ENCODE measurements at places on chromosomes 3 and 15.

GRCh38 chr15:68484696-68485400 lies 52.9 kb upstream of the ITGA11 start:
- no peak for DNase-seq

GRCh38 chr3:69901802-69902201 lies 97.7 kb upstream of the SAMMSON start:
- no peak for DNase-seq

GRCh38 chr3:116135457-116136085 lies 309.7 kb downstream of the LSAMP start:
- DNase-seq, result no peak

GRCh38 chr3:193865339-193865738 lies 270.6 kb upstream of the HES1 start:
- no peak for DNase-seq

DNA sequence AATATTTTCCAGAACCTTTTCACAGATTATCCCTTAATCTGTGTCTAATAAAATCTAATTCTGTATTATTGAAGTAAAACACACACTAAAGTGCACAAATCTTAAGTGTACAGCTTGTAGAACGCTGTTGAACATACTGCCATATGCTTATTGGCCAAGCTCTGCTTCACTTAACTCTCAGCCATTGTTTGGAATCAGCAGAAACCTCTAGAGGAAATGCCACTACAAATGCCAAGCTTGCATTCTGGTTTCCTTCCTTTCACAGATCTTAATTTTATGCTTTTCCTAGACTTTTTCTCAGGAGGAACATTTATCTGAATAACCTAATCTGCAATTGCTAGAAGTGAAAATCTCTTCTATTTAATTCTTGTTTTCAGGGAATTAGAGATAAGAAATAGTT lies 10.1 kb downstream of the MNS1 start:
- DNase-seq, result no peak

GRCh38 chr3:17865631-17866030 lies 123.2 kb upstream of the TBC1D5 start:
- no peak for DNase-seq

- no peak for DNase-seq
These were observed 2.7 kb downstream of the TM4SF18 start for GRCh38 chr3:149330609-149331331.

DNA sequence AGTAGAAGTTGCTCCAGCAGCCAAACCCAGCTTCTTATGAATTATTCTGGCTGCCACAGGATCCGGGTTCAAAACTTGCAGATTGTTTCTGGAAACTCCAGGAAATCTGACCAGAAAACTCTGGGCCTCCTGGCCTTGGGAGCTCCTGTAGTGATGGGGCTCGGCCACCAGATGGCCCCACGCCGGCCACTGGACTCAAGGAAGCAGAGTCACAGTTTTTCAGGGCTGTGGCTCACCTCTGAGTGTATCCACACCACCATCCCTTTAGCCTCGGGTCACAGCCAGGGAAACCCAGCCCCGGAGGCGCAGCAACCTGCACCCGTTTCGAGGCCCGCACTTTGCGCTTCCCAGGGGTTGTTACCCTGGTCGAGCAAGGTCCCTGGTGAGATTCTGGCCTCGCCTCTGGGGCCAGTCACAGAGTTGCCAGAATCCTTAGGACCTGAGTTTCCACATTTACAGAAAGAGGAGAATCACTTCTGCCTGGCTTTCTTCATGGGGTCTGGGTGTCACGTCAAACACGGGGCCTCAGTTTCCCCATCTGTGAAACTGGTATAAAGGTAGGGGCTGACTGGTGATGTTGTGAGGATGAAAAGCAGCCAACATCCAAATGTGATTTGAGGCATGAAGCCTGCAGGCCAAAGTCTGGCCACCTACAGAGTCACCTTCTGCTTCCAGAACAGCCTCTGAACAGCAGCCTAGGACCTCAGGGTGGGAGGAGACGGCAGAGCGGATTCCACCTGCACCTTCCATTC lies 53.5 kb upstream of the LCTL start:
- peak; percentile 6 for DNase-seq

- DNase-seq, result no peak
These were observed 2.6 kb upstream of the TBC1D2B start for GRCh38 chr15:78080088-78080460.

- DNase-seq, result no peak
These were observed 232.6 kb downstream of the MEX3B start for GRCh38 chr15:81813215-81813614.
